Kidney glomerular epithelial cell (primary cell): ENCODE measurements at places on chromosomes 7 and 10.

DNA sequence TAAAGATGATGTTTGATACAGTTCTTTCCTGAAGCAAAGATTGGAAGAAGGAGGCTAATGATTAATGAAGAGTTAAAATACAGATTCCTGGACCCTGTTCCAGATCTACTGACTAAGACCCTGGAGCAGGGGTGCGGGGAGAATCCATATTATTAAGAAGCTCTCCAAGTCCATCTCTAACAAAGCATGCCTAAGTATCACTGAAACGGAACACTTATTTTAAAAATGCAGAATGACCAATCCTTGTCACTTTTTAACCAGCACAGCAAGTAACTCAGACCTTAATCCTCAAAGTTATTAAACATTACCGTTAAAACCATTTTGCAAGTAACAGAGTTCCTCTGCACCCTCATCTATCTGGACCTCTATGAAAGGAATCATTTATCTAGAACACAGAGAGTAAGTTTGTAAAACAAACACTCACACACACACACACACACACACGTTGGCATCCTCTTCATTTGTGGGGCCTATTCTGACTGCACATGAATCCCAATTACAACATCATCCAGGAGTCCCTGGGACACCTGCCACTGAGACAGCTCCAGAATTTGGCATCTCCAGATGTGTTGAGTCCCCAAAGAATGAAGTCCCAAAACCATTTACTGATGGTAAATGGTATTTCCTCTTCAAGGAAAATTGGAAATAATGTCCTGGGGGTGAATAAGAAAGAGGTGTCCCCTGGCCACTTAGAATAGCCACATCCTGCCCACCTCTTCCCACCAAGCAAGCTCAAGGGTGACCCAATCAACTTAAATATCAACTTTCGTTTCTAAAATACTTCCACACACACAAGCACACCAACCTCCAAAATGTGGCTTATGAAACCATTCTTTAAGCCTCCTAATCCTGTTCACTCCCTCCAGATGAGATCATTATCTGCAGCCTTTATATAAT lies 117.5 kb downstream of the PARD3 start:
- DNase-seq, result peak; percentile 97

DNA sequence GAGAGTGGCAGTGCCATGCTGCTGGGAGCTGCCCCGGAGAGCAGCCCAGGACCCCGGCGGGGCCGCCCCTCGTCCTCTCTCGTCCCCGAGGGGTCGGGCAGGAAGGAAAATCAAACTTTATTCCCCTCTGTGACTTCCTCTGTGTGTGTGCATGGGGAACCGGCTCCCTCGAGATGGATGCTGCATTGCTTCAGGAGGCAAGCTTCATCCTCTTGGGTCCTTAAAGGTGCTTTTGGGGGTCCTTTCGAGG lies 726 bp downstream of the MCU start:
- DNase-seq, result no peak

DNA sequence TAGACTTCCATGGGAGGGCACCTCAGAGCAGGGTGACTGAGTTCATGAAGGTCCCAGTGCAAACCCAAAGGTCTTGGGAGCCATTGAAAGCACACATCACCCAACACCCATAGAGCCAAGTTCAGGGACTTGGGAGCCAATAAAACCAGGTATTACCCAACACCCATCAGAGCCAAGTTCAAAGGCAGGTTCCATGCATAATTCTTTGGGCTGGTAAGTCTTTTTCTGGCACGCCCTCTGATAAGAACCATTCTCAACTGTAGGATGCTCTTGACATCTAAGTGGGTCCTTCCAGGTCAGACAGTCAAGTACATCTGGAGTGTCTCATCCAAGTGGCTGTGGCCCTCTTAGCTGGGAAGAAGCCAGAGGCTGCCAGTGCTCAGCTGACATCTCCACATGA lies 63.2 kb downstream of the EBF3 start:
- DNase-seq, result no peak

- DNase-seq, result no peak
Observed at GRCh38 chr10:22833781-22834180, 94.1 kb upstream of the ARMC3 start.

DNA sequence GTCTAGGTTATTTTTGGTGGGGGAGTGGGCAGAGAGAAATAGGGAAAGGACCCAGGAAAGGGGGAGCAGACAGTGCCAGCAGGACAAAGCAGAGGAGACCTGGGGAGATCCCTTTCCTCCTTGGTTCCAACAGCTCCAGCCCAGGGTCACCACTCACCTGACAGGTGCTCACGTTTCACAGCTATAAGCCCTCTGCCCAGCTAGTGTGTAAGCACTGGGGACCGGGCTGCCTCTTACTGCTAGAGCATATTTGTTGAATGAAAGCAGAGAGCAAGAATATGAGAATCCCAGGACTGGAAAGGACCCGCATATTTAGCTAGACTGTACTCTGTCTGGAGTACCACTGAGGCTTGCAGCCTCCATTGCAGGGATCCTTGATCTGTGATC lies 6.7 kb downstream of the ZCCHC24 start:
- no peak for DNase-seq

GRCh38 chr10:99743841-99744240 lies 11.8 kb downstream of the CUTC start:
- no peak for DNase-seq

GRCh38 chr7:51602376-51602775 lies 285.8 kb upstream of the COBL start:
- no peak for DNase-seq

GRCh38 chr10:101934686-101935305 lies 91.2 kb upstream of the KCNIP2 start:
- no peak for DNase-seq

GRCh38 chr7:34070511-34071323 lies 165.4 kb downstream of the BMPER start:
- DNase-seq, result no peak

GRCh38 chr10:130941886-130942285 lies 369.6 kb downstream of the TCERG1L start:
- no peak for DNase-seq

GRCh38 chr7:90094030-90094429 lies 60.2 kb upstream of the STEAP1 start:
- DNase-seq, result no peak

DNA sequence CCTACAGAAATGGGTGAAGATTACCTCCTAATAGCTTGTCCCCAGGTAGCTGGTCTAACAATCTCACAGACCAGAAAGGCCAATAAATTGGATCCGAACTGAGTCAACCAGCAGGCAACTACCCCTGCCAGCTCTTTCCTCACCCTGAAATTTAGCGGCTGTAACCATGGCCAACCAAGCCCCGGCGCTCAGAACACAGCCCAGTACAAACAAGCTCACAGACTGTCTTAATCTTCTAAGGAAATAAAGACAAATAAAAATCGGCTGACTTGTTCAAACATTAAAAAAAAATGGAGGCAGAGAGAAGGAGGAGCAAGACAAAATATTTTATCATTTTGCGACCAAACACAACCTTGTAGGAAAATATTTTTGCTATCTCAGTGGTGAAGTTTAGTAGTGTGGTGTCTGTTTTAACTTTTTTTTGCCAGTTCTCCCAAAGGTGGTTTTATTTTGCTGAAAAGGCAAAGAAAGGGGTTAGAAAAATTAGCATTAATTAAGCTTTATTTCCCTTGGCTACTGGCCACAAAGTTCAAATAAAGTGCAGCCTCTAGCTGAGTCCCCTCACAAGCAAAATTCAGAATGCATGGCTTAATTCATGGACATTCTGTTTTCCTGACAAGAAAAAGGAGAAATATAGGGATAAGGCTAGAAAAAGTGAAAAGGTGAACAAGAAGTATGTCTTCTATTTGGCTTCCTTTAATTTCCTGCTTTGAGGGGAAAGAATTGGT lies 313.0 kb upstream of the NPVF start:
- no peak for DNase-seq

DNA sequence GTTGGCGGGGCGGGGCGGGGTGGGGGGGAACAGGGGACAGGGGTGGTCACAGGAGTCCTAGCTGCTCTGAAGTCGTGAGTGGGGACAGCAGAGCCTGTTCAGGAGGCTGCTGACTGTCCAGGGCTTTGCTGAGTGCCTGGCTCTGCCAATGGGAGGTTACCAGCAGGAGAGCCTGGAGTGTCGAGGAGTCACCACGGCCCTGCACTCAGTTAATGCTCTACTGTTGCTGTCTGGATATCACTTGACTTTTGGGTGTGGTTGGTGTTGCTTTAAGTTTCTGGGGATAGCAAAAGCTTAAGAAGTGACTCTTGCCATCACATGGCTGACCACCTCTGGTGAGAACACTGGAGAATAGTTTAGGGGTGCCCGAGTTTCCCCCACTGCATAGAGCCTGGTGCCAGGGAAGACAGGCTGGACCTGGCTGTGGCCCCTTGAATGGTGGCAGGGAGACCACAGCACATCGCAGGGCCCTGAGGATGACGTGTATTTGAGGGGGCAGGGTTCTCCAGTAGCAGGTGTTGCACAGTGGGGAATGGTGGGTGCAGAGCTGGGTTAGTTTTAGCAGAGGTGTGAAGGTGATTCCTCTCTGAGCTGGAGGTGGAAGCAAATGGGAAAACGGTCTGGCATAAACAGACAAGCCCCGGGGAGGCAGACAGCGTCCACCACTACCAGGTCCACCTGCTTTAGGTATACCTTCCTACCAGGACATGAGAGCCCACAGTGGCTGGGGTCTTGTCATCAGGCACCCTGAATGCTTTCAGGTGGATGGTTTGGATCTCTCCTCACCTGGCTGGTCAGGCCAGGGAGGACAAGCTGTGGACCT lies 54.2 kb upstream of the CAMK2B start:
- DNase-seq, result peak; percentile 5

DNA sequence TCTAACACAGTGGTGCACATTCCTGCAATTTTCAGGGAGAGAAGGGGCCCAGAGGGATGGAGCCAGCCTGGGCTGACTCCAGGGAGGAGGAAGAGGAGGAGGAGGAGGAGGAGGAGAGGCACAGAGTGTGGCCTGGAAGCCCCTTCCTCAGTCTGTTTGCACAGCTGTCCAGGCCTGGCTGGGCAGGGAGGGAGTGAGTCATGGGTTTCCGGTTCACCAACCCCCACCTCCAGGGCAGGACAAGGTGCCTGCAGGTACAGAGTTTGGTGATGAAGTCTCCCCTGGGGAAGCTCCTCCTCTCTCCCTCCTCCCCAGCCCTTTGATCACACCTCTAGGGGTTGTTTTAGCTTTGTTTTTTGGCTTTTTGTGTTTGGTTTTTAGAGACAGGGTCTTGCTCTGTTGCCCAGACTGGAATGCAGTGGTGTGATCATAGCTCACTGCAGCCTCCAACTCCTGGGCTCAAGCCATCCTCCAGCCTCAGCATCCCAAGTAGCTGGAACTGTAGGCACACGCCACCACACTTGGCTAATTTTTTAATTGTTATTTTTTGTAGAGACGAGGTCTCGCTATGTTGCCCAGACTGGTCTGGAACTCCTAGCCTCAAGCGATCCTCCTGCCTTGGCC lies 77.5 kb upstream of the CUX1 start:
- DNase-seq, result peak; percentile 10

DNA sequence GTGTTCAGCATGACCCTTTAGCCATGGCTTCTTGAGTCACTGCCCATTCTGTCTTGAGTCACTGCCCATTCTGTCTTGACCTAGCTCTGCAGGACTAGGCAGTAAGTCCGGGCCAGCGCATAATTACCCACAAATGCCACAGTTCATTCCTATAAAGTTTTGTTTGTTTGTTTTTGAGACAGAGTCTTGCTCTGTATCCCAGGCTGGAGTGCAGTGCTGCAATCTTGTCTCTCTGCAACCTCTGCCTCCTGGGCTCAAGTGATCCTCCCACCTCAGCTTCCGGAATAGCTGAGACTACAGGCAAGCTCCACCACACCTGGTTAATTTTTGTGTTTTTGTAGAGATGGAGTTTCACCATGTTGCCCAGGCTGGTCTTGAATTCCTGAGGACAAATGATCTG lies 32.7 kb upstream of the TARP start:
- peak; percentile 63 for DNase-seq

DNA sequence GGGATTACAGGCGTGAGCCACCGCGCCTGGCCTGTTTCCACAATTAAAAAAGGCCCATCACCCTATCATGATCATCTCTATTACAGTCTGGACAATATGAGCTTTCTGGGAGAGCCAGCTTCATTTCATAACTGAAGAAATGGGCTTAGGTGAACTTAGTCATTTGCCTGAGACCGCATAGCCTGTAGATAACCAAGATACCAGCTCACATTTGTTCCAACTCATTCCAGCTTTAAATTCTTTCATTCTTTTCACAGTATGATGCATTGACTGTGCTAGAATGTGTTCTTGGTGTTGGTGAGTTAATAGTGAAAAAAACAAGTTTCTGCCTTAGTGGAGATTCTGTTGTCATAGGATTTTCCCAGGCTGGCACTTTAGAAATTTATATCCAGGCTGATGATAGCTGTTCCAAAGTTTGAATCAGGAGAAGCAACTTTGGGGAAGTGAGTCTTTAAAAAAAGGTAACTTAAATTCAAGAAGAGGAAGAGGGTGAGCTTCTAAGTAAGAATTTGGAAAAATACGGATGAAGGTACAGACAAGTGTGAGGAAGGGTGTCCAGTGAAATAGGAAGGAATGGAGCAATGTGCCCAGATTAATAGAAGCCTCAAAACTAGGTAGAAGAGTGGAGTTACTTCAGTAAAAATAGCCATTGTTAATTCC lies 2.1 kb upstream of the H2AZ2 start:
- no peak for DNase-seq

- DNase-seq, result peak; percentile 29
Observed at GRCh38 chr7:5699467-5700384, 81.7 kb downstream of the RNF216 start.

- no peak for DNase-seq
Observed at GRCh38 chr7:47877336-47877735, 70.9 kb downstream of the PKD1L1 start.

DNA sequence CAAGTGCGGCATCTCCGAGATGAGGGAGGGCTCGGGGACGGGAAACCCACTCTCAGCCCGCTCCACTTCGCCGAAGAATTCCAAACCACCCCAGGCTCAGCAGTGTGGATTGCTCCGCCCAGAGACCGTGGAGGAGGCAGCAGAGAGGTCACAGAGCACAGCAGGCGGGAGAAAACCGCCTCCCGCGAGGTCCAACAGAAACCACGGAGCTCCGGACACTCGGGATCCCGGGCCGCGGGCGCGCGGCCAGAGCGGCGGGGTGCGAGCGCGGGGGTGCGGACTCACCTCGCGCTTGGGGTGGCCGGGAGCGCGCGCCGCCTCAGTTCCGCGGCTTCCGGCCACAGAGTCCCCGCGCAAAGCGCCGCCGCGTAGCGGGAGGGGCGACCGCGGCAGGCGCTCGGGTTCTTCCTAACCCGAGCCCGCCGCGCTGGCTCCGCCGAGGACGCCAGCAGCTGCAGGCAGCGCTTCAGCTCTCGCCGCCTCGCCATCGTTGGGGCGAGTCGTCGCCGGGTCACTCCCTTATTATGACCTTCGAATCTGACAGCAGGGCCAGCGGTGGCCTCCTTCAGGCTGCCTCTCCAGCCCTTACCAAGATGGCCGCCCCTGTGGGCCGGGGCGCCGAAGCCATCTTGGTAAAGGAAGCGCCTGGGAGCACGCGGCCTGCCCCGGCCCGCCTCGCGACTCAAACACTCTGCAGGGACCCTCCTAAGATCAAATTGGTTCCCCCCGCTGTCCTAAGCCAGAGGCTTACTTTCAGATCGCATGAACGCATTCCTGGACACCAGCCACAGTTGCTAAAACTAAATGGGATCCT lies at the start of gene NAPEPLD:
TSS of gene NAPEPLD (minus strand) at position 106 of the 814 bp plus-strand sequence. CDS start 20,323 bp downstream, outside the sequence.
- DNase-seq, result peak; percentile 88

- DNase-seq, result peak; percentile 37
Observed at GRCh38 chr7:139730746-139731612, 46.8 kb downstream of the HIPK2 start.
